CD4-positive, alpha-beta T cell treated with Interleukin-6 at 100 ng/mL for 8 hours (primary cell): ENCODE measurements at places on chromosomes 7 and 10.

- no peak for DNase-seq
Observed at GRCh38 chr7:99024066-99024465, 119.8 kb downstream of the SMURF1 start.

DNA sequence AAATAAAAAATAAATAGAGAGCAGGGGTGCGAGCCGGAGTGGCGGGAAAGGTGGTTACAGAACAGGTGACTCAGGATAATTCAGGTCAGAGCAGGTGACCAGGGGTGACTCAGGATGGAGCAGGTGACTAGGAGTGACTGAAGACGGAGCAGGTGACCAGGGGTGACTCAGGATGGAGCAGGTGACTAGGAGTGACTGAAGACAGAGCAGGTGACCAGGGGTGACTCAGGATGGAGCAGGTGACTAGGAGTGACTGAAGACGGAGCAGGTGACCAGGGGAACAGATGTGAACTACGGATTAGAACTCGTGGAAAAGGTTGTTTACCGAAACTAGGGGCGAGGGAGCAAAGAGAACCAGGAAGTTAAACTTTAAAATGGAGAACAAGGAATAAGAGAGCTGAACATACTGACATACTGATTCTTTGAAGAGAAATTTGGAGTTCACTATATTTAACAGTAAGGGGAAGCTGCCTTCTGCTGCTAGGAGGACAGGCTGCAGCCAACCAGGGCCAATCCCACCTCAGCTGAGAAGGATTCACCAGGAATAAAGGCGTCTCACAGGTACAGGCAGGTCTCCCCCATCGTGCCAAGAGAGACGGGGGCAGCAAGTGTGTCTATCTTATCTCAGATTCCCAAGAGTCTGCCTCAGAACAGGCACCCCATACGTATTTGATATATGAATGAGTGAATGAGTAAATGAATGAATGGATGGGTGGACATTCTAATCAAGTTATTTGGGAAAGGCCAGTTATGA is 101.3 kb downstream of the CPXM2 start:
- no peak for DNase-seq

- no peak for DNase-seq
Observed at GRCh38 chr7:124250297-124251034, 217.6 kb upstream of the TMEM229A start.

DNA sequence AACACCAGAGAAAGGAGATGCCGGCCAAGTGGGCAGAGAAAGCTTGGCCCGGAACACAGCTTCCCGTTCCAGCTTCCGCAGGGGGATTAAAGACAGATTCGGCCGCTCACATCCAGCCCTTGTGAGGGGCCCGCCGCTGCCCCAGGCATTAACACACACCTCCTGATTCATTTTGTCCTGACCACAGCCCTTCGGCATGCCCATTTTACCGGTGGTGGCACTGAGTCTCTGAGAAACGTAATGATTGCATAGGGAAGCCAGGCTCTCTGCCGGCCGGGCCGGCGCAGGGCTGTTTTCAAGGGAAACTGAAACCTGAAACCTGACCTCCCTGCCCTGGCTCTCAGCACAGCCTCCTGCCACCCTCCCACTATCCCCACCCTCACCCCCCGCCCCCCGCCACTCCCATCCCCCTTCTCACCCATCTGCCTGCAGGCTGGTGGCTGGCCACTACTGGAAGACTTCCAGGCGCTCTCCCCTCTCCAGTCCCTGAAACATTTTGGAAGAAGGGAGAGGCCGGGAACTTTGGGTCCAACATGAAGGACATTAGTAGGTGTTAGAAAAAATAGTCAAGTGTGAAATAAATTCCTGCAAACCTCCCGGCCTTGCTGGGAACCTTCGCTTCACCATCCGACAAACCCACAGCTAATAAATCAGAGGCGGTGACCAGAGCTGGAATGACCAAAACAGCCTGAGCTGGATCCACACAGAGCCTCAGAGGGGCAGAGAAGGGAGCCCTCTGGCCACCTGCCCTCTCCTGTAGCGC is 83.5 kb upstream of the CUX1 start:
- DNase-seq, result no peak

DNA sequence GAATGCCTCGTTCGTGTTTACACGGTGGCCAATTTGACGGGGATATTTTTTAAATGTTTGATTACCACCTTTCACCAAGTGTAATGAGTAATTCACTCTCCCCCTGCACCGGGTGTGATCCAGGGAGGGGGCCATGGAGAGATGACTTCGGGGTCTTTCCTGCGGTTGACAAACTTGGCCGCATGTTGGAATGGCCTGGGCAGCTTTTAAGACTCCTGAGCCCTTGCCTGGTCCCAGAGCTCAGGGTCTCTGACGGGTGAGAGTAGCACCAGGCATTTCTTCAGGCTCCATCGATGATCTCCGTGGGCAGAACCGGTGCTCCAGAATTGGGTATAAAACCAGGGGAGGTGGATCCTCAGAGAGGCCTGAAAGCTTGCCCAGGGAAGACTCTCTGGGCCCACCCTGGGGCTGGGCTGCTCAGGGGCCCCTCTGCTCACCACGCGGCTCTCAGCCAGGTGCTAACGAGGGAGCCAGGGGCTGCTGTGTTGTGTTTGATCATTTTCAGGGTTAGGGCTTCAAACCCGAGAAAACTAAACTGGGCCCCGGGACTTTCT is 882 bp downstream of the ZNF282 start:
- no peak for DNase-seq
